DND-41 (cell line): ENCODE measurements at places on chromosomes 13 and 19.

- no peak for DNase-seq
Observed at GRCh38 chr13:74784959-74785358, 650.8 kb upstream of the KLF12 start.

DNA sequence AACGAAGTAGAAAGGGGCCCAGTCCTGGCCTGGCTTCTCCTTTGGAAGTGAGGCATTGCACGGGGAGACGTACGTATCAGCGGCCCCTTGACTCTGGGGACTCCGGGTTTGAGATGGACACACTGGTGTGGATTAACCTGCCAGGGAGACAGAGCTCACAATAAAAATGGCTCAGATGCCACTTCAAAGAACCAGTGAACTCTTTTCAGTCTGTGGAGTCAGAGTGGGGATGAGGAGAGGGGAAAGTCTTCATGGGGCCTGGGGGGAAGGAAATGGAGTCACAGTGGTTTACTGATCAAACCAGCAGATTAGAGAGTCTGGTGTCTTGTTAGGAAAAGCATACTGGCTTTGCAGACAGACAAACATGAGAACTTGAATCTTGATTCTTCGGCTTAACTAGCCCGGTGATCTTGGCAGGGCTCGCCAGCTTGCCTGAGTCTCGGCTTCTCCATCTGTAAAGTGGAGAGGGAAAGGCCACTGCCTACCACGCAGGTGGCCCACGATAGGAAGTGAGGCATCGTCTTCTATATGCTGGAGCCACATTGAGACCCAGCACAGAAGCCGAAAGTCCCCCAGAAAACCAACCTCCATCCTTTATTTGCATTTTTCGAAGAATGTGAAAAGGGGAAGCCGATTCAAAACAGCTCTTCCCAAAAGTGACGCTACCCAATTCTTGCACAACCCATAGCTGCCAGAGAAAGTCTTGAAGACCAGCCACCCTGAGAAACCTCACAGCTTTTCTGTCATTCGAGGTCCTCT, at the start of gene FFAR1:
Gene FFAR1 (plus strand): TSS at position 732 of the 759 bp plus-strand sequence. CDS start 3,650 bp downstream, outside the sequence.
- DNase-seq: peak; percentile 50

DNA sequence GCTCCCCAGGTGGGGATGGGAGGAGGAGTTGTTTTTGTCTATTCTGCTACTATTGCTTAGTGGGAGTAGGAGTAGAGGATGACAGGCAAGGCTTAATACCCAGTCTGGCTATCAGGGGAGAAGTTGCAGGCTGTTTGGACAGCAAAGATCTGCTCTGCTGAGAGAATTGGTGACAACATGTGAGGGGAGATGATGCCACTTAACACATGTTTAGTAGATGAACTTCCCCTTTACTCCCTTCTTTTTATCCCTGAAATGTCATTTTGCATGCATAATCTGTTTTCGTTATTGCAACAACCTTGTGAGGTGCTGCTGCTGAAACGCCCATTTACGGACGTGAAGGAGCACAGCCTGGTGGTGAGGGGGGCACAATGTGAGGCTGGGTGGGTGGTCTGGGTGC, 3.0 kb upstream of the CYP4F12 start:
- no peak for DNase-seq

GRCh38 chr13:50829896-50830295, 13.6 kb downstream of the DLEU7 start:
- no peak for DNase-seq

- DNase-seq: no peak
Observed at GRCh38 chr19:660793-661426, 2.1 kb downstream of the RNF126 start.

DNA sequence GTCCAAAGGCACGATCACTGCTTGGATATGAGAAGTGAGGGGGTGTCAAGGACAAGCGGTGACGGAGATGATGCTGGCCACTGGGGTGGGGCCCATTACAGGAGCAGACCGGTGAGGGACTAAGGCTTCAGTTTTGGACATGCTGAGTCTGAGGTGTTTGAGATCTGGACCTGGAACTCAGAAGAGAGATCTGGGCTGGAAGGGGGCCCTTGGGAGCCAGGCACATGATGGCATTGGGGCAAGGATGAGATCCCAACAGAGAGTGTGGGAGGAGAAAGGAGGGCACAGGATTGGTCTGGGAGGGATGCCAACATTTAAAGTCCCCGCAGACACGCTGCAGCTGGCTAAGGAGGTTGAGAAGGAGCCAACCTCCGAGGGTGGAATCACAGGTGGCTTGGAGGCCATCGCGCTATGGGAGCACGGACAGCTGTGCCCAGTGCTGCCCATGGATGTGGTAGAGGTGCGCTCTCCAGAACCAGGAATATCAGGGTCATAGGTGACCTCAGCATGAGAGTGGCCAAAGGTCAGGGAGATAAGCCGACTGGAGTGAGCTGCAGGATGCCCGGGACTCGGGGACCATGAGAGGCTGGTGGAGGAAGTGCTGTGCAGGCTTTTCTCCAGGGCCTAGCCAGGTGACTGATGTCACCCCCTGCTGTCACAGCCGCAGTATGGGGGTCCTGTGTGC, 21.8 kb downstream of the DHRS12 start:
- no peak for DNase-seq

- DNase-seq: no peak
Observed at GRCh38 chr13:113044391-113045114, 61.0 kb upstream of the F7 start.

DNA sequence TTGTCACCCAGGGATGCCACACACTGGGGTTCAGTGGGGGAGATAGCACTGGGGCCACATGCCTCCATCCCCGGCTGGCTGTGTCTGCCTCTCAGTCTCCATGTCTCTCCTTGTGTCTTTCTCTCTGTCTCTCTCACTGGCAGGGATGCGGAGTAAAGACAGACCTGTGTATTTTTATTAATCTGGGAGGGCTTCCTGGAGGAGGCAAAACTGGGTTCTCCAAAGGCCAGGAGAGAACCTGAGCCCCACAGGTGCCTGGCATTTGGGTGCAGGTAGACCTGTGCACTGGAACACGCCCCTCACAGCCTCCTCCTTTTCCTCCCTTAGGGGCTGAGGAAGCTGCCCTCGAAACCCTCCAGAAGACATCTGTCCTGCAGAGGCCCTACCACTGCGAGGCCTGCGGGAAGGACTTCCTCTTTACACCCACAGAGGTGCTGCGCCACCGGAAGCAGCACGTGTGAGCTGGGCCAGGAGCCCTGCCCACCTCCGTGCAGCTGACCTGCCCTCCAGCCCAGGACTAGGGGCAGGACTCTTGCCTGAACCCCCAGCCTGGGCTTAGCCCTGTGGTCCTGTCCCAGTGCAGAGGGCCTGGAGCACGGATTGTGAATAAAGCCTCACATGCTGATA, 32.7 kb downstream of the DHX34 start:
- DNase-seq: no peak

DNA sequence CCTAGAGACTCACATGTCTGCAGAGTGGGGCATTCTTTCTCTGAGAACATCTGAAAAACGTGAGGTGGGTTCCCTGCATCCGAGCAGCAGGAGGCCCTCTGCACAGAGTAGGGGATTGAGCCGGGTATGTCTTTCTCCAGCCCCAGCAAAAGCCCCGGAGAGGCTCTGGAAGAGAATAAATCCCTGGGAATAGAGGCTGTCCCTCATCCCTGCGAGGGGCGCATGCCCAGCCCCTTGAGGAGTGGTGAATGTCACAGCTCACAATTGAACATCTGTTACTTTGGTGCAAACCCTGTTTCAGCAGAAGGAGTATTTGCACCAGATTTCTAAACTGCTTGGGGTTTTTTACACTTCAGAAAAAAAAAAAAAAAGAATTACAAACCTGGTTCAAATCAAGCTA, 164.6 kb downstream of the FGF14 start:
- no peak for DNase-seq

DNA sequence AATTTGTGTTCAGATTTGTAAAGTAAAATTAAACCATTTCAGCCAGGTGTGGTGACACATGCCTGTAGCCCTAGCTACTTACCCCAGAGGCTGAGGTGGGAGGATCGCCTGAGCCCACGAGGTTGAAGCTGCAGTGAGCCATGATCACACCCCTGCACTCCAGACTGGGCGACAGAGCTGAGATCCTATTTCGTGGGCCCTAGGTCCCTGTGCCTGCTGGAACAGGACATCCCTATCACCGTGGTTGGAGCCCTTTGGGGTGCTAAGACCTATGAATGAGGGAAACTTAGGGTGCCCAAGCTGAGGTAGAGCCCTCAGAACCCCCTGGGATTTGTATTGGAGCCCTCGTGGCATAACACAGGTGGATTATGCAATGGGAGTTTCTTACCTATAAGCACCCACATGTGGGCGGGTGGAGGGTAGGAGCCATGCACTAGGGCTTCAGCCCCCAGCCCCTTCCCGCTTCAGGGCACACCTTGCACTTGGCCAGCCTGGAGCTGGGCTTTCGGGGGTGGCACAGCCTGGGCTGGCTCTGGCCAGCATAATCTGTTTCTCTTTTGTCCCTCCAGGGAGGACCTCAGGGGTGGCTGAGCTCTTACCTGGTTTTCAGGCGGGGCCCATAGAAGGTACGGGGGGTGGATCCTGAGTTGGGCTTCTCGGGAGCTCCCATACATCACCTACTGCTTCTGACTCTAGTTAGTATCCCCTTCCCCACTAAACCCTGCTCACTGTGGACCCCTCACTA, 7.2 kb upstream of the USF2 start:
- no peak for DNase-seq

- DNase-seq: peak; percentile 38
Observed at GRCh38 chr19:12838886-12839756, 806 bp downstream of the MAST1 start.

DNA sequence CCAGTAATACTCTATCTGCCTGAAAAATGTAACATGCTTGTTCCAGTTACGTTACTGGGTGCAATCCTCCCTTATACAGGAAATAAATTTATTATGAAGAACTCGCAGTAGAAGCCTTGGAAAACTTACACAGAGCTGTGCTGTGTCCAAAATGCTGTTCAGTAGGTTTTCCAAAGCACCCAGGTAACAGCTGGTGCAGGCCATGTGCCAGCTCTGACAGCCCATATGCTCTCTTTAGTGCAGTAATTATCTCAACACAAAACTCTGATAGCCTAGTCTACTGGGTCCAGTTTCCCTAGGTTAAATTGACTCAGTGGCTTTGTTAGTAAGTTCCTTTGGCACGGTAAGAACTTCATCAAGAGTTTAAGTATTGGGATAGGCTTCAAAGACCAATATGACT, 120.7 kb upstream of the OBI1 start:
- DNase-seq: no peak

DNA sequence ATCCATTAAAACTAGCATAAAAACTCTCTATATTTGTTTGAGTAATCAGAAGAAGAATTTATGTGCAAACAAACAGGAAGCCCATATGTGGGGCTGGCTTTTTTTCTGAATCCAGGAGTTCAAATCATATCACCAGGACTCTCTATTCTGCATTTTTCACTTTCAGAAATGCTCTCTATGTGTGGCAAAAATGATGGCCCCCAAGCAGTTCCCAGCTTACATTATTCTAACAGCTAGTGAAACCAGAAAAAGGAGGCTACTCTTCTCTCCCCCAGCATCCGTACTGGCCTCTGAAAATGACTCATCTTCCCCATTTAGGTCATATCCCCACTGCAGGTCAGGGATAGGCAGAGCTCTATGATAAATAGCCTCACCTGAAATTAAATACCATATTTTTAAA, 20.4 kb downstream of the RBM26 start:
- no peak for DNase-seq

- DNase-seq: no peak
Observed at GRCh38 chr13:22235285-22235949, 564.5 kb downstream of the FGF9 start.

DNA sequence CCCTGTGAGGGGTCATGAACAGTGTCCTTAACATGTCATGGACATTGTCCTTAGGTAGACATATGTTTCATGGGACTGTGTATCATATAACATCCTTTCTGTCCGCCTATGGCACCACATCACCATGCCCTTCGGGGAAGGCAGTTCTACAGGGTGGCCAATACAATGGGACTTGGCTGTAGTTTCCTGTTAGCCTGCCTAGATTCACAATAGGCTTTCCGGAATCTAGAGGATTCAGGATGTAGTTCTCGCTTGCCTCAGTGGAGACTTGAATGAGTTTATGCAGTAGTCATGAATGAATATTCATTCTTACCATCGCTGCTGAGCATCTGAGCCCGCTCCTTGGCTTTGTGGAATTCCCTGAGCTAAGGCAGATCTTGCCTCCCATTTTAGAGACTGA, 100.5 kb downstream of the DNAJC15 start:
- DNase-seq: no peak

DNA sequence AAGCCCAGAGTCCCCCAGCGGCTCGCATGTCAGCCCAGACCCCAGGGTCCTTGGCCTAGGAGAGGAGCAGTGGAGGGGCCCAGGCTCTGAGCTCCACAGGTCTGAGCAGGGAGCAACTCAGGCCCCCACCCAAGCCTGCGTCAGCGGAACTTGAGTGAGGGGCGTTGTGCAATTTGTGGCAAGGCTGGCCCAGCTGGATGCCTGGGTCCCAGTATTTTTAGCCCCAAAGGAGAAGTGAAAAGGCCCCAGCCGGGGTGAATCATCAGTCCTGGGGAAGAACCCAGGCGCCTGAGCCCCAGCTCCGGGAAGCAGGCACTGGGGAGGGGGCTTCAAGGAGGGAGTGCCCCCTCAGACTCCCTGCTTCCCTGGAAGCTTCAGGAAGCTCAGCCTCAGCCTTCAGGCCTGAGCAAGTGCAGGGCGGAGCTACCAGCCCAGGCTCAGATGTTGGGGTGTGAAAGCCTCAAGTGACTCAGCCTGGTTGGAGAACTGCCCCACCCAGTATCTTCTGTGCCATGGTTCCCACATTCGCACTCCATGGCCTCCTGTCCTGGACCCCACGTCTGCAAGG, 7.2 kb downstream of the MED29 start:
- no peak for DNase-seq

DNA sequence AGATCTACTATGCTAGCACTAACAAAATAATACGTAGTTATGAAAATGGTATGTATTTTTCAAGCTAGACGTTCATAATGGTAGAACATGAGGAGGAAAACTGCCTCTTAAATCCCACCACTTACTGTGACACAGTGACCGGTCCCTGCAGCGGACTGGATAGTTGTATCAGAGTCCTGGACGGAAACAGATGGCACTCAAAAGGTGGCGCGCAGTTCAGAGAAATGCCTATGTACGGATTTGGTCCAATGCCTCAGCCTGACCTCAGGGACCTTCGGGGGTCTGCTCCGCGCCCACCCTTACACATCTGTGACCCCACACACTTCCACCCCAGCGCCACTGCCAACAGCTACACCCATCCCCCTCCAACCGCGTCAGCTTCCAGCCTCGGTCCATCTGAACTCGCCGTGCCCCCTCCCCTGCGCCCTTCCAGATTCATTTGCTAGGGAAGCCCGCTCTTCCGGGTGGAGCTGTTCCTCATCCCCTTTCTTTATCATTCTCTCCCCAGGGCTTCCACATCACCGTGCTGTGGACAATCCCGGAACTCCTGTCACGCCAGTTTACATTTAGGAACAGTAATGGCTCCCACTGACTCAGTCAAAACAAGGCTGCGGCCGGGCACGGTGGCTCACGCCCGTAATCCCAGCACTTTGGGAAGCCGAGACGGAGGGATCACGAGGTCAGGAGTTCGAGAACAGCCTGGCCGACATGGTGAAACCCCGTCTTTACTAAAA, 792 bp upstream of the LENG8 start:
- DNase-seq: peak; percentile 48

- no peak for DNase-seq
Observed at GRCh38 chr13:22482496-22483000, 698.2 kb upstream of the SGCG start.

- peak; percentile 58 for DNase-seq
Observed at GRCh38 chr19:23283925-23284324, 33.7 kb upstream of the ZNF724 start.
